Osteoblast (primary cell): ENCODE measurements at places on chromosomes 3 and 15. TPM values are rescaled to one million over a fixed set of nuclear protein-coding genes. Genes with fewer than 3 reads are reported as not detected.

- peaks cover 45% of the 10 kb centered on the region for H3K4me1 ChIP-seq
- no peak overlapping the region for H3K4me3 ChIP-seq
- H3K27ac ChIP-seq: peak overlapping the region; percentile 98
- peaks cover 57% of the 10 kb centered on the region for H3K36me3 ChIP-seq
- DNase-seq: peak; percentile 82
These were observed 147.6 kb upstream of the HACD2 start for GRCh38 chr3:123732447-123732846.

- H3K27me3 ChIP-seq: no peaks in the 10 kb centered on the region
- no peak overlapping the region for H3K4me3 ChIP-seq
- no peak for DNase-seq
- H3K4me1 ChIP-seq: peaks cover 10% of the 10 kb centered on the region
- H3K27ac ChIP-seq: no peak overlapping the region
These were observed 4.3 kb downstream of the IRAK2 start for GRCh38 chr3:10169000-10169496.

Gene REC114
- not detected in 2 replicates for total RNA-seq

DNA sequence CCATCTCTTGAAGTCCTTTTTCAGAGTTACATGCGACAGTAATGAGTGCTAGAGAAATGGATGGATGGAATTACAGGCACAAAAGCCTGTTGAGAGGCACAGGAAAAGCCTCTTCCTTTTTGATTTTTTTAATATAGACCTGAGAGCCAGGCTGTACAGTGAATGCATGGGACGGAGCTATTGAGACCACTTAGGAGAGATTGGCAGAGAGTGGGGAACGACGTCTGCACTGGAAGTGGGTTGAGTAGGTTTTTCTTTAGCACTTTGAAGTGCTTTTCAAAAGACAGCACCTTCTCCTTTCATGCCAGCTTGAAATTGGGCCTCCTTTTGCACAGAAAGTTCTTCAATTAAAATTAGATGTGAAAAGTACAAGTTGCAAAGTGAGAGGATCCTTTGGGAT is 37.0 kb downstream of the GLDN start:
- H3K27ac ChIP-seq: no peak overlapping the region
- no peaks in the 10 kb centered on the region for H3K36me3 ChIP-seq
- H3K27me3 ChIP-seq: no peaks in the 10 kb centered on the region
- DNase-seq: no peak

DNA sequence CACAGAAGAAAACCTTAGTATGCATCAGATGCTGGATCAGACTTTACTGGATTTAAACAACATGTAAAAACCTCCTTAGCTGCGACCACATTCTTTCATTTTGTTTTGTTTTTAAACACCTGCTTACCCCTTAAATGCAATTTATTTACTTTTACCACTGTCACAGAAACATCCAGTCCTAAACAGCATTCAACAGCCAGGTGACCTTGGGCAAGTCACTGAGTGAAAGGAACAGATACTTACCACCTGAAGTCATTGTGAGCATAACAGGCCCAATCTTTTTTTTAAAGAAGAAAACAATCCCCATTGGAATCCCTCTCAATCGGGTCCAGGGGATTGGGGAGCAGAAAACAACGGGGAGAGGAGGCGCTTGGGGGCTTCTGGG is 390 bp downstream of the STARD5 start:
- H3K27ac ChIP-seq: peak overlapping the region; percentile 72
- DNase-seq: no peak
- H3K36me3 ChIP-seq: peaks cover 31% of the 10 kb centered on the region
- H3K27me3 ChIP-seq: no peaks in the 10 kb centered on the region
- peak overlapping the region; percentile 87 for H3K4me3 ChIP-seq

Gene RYK
- 108 and 117 TPM in 2 replicates for total RNA-seq

DNA sequence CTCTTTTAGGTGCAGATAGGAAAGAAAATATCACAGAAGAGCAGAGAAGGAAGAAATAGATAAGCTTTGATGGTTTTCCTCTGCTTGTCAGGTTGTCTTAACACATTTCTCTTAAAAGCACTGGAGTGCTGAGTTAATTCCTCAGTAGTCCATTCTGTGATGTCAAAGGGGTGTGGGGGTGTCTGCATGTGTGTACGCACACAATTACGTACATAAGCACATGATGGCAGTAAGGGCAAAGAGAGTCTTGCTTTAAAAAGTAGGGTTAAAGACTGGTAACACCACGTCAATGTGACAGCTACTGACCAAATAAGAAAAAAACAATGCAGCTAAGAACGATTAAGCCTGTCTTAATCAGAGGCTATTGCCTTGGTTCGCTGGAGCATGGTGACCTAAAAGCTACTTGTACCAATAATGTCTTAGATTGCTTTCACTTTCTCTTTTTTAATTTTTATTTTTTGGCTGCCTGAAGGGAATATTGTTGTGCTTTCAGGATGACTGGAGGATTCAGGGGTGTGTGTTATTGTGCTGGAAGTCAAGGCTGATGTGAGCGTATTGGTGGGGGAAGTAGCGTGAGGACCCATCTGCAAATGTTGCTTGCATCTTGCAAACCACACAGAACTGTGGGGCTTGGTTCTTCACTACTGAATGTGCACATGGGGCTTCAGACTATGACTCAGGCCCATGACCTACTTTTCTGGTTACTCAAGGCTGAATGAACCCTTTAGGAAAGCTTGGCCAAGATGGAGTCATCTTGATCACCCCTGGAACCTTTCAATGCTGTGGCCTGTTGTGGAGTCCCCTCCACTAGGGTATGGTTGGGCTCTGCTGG is 417.8 kb upstream of the TPM1 start:
- H3K27me3 ChIP-seq: no peaks in the 10 kb centered on the region
- H3K27ac ChIP-seq: peak overlapping the region; percentile 32
- H3K4me1 ChIP-seq: peaks cover 13% of the 10 kb centered on the region
- peak; percentile 51 for DNase-seq
- H3K4me3 ChIP-seq: peak overlapping the region; percentile 52
- H3K36me3 ChIP-seq: no peaks in the 10 kb centered on the region

DNA sequence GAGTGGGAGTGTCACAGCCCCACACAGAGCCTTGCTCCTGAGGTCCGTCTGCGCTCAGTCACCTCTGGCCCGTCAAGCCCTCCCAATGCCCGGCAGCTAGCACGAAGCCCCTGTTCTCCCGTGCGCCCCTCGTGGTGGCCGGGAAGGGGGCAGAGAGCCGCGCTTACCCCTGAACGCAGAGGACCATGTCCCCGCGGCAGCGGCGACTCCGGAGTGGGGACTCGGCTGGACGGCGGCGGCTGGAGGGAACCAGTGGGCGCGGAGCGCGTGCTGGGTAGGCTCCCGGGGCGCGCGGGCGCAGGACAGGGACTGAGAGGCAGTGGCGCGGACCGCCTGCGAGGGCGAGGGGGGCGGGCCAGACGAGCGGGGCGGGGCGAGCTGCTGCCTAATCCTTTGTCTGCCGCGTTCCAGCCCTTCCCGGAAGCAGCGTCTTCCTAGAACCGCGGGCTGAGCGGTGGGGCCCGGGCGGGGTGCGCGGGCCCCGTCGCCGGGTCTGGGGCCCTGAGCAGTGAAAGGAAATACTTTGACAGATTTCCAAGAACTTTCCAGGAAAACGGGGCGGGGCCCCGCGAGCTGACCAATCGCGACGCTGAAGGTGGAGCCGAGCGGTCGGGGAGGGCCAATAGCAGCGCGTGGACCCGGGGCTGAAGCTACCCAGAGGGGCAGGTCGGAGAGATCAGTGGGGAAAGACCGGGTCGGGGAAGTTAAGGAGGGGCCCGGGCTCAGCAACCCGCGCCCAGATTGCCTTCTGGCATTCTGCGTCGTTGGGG is at the start of gene CISH:
Gene CISH (minus strand): TSS at position 311 of the 770 bp plus-strand sequence. CDS start 124 bp downstream, at position 187.
- DNase-seq: peak; percentile 99
- H3K4me1 ChIP-seq: peaks cover 23% of the 10 kb centered on the region
- peak within 1 kb of the TSS; percentile 36 for H3K27ac ChIP-seq

DNA sequence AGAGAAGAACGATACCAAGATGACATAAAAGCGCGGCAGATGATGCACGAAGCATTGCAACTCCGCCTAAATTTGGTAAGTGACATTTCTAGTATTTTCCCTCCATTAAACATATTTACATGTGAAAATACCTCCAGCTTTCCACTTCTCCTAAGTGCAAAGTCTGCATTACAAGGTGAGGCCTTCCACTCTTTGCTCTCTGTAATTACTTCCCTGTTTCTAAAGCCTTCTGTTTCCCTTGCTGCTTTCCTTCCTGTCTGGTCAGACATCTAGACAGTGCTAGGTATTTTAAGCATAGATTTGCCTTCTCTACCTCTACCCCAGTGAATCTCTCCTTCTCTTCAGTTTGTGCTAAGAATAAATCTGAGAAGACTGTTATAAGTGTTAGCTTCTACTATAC is 1.9 kb downstream of the P2RY12 start:
- H3K4me1 ChIP-seq: peaks cover 5% of the 10 kb centered on the region
- DNase-seq: no peak
- H3K27me3 ChIP-seq: no peaks in the 10 kb centered on the region
- no peak overlapping the region for H3K27ac ChIP-seq
- H3K36me3 ChIP-seq: no peaks in the 10 kb centered on the region

- DNase-seq: peak; percentile 15
- no peaks in the 10 kb centered on the region for H3K36me3 ChIP-seq
- no peaks in the 10 kb centered on the region for H3K4me1 ChIP-seq
- H3K4me3 ChIP-seq: no peak overlapping the region
- no peaks in the 10 kb centered on the region for H3K27me3 ChIP-seq
These were observed 419.0 kb downstream of the CNTN4 start for GRCh38 chr3:2517500-2518172.

DNA sequence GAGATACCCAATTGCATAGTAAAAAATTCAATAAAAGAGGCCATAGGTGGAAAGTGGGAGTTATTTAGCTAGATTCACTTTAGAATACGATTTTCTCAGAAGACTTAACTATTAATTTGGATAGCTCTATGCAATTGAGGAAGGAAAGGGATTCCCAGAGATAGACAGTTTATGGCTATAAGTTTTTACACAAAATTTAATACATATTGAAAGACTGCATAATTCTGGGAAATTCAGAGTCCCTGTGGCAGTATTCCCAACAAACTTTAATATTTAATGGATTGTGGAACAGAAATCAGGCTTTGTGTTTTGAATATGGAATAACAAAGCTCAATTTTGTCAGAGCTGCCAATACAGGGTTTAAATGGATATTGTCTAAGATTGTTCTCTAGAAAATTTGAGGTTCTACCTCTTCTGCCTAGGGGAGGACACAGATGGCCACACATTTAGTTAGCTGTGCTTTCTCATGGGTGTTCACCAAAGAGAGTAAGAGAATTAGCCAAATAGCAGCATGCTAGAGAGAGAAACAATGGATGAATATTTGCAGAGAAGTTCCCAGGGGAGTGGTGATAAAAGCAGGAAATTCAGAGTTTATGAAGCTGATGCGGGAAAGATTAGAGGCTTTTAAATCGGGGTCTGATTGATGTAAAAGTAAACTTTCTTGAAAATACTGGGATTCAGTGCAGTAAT is 8.5 kb downstream of the ISL2 start:
- H3K27me3 ChIP-seq: peaks cover 85% of the 10 kb centered on the region
- DNase-seq: no peak
- peaks cover 6% of the 10 kb centered on the region for H3K4me1 ChIP-seq
- no peak overlapping the region for H3K27ac ChIP-seq
- no peaks in the 10 kb centered on the region for H3K36me3 ChIP-seq

DNA sequence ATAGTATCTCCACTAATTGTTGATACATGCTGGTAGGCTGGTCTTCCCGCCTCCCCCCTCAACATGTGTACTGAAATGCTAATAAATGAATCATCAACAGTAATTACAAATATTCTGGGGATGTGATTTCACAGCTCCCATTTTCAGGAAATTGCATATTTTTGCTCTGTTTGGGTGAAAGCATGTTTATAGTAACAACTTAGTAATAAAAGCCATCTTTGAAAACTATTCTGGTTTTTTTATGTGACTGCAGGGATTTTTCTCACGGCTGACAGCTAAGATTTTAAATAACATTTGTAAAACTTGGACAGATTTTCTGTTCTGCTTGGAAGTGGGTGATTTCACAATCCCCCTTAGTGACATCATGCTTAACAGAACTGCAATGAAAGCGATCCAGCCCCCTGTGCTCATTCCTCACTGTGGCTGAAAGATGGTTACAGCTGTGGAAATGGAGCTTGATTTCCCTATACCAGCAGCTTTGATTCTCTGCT is 25.6 kb upstream of the FAM174B start:
- no peak for DNase-seq
- H3K27me3 ChIP-seq: no peaks in the 10 kb centered on the region
- H3K4me3 ChIP-seq: no peak overlapping the region
- H3K36me3 ChIP-seq: no peaks in the 10 kb centered on the region
- H3K4me1 ChIP-seq: peaks cover 4% of the 10 kb centered on the region

- no peak overlapping the region for H3K27ac ChIP-seq
- H3K4me1 ChIP-seq: no peaks in the 10 kb centered on the region
- H3K27me3 ChIP-seq: no peaks in the 10 kb centered on the region
- no peaks in the 10 kb centered on the region for H3K36me3 ChIP-seq
These were observed 34.6 kb downstream of the HSPBAP1 start for GRCh38 chr3:122758877-122759560.

Gene SLC28A2
- not detected in 2 replicates for total RNA-seq

Gene NR1I2
- 0.36 TPM in 1 of 2 replicates, not detected in the other for total RNA-seq

- H3K27me3 ChIP-seq: peaks cover 12% of the 10 kb centered on the region
- no peaks in the 10 kb centered on the region for H3K4me1 ChIP-seq
- H3K4me3 ChIP-seq: no peak overlapping the region
- no peaks in the 10 kb centered on the region for H3K36me3 ChIP-seq
These were observed 37.7 kb upstream of the CCR2 start for GRCh38 chr3:46316206-46316605.

DNA sequence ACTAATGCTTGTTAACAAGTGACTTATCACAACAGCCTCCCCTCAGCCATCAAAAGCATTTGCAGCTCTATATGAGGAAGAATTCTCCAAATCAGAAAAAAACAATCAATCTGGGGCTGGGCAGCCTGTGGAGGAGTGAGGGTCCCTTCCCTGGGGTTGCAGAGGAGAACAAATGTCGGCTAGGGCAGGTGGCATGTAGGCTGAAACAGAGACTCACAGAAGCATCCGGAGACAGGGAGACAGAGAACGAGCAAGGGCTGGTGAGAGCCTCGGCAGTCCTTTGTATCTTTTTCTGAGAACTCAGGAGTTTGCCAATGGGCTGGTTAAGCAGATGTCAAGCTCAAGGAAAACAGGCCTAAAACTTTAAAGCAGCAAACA is 15.8 kb downstream of the ITGA11 start:
- peaks cover 36% of the 10 kb centered on the region for H3K4me1 ChIP-seq
- no peak for DNase-seq
- H3K27ac ChIP-seq: no peak overlapping the region
- H3K4me3 ChIP-seq: no peak overlapping the region
- no peaks in the 10 kb centered on the region for H3K27me3 ChIP-seq

Gene AADACL2
- total RNA-seq: not detected in 2 replicates

Gene SNX1
- 51.0 and 51.9 TPM in 2 replicates for total RNA-seq

DNA sequence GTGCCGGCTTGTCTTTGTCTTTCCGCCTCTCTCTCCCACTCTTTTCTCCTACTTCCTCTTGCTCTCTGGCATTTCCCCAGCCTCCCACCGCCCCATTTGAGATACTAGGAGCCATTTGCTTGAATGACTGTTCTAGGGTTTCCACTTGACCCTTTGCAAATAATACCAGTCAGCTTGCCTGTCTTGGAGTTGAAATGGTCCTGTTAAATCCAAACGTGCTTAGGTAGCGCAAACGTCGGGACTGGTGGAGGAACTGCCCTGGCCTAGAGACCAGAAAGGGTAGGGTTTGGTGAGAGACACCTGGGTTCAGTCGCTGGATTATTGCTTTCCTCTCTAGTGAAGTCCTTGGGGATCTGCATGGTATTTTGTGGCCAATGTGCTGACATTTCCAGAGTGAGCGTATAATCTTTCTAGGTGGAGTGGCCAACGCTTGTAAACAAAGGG is 10.6 kb downstream of the ZIC1 start:
- H3K27ac ChIP-seq: no peak overlapping the region
- no peaks in the 10 kb centered on the region for H3K36me3 ChIP-seq
- peaks cover 95% of the 10 kb centered on the region for H3K27me3 ChIP-seq
- DNase-seq: no peak
